ENCODE measurements at places on chromosomes 7 and 10. TPM values are rescaled to one million over a fixed set of nuclear protein-coding genes. Genes with fewer than 3 reads are reported as not detected.

Gene OR9A2
- not detected for total RNA-seq

- no peak for DNase-seq
Observed at GRCh38 chr7:23396222-23397015, 73.9 kb downstream of the IGF2BP3 start.

- DNase-seq = peak; percentile 42
Observed at GRCh38 chr7:111741811-111742240, 179.5 kb upstream of the IMMP2L start.

Gene ACSL5
- not detected for total RNA-seq

DNA sequence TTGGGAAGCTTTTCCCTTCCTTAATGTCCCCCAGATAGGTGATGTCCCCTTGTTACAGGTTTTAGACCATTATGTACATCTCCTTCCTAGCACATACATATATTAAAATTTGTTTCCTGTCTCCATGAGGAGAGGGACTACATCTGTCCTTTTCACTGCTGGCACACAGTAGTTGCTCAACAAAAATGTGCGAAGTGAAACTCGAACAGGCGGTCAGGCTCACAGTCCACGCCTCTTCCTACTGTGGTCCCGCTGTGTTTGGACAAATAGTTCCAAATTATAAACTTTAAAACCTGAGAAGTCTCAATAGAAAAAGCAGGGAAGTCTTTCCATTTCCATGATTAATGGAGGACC is 1.2 kb upstream of the HHEX start:
- DNase-seq = no peak

DNA sequence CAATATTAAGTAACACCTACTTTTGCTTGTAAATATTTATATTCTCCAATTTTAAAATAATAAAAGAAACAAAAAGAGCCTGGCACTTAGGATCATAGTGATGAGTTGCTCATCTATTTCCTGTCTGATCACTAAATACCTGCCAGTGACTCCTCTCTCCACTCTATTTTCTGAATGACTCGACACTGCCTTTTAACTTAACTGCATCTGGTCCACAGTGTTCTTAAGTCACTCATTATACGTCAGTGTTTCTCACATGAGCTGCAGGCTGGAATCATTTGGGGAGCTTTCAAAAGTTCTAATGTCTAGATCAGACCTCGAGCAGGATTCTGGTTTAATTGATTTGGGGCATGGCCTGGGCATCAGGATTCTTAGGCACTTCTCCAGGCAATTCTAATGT is 78.0 kb upstream of the AGBL3 start:
- DNase-seq = no peak

DNA sequence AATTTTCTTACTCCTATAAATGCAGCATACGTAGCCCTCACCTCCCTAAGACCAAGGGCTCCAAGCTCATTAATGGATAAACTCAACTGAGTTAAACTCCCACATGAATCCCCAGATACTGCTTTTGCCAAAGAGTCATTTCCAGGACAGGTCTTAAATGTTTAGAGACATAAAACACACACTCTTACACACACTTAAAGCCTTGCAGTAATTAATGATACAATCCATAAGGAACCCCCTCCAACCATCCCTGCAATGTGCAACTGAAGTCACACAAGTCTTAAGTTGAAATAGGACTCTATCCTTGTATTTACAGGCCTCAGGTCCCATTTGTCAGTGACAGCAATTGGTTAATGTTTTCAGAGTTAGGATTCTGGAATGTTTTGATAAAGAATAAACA is 194.1 kb downstream of the FANK1 start:
- no peak for DNase-seq

DNA sequence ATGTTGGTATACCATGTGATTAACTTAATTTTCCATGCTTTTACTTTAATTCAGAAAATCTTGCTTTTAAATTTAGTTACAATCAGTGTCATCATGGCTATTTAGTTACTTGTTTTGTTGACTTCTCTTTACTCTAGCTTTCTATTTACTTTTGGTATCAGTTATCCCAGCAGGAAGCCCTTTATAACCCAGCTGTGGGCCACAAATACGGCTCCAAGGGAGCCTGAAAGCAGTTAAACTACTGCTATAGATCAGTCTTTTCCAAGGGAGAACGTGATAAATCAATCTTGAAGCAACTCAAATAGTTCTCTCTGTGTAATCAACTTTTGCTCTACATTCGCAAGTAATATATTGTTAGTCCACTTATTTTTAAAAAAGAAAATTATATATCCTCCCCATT is 287.4 kb downstream of the CACNA2D1 start:
- DNase-seq = no peak

DNA sequence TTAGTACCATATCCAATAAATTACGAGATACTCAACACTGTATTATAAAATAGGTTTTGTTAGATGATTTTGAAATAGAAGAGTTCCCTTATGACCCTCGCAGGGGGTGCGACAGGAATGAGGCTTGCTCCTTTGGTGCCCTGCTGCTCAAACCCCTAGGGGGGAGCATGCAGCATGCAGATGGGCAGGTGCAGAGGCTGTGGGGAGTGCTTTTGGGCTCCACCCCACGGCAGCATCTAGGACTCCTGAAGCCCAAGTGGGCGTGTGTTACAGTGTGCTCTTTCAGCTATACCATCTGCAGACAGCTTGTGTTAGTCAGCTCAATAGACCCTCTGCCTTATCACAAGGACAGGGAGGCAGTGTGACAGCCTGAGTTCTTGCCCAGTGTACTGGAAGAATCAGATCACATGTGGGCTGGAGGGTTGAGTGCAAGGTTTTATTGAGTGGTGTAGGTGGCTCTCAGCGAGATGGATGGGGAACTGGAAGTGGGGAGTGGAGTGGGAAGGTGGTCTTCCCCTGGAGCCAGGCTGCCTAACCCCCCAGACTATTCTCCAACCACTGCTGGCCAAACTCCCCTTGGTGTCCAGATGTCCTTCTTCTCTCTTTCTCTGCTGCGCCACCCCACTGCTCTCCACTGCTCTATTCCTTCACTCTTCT is 3.1 kb upstream of the MRC1 start:
- DNase-seq = peak; percentile 53

Gene HMX2
- total RNA-seq = 0.07 TPM

DNA sequence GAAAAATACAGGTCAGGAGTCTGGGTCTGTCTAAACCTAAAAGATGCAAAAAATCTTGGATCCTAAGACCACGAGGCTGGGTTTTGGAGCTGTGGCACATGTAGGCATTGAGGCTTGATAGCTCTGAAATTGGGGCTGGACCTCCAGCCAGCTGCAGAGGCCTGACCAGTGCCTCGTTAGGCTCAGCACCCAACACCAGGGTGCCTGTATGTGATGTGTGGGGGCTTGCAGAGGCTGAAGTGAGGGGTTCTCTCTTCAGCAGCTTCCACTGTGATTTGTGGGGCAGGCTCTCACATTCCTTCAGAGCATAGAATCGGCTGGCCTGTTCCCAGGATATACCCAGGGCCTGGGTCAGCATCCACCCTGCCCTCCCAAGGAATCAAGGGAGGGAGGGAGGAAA is 247.8 kb downstream of the BUB3 start:
- DNase-seq = no peak

DNA sequence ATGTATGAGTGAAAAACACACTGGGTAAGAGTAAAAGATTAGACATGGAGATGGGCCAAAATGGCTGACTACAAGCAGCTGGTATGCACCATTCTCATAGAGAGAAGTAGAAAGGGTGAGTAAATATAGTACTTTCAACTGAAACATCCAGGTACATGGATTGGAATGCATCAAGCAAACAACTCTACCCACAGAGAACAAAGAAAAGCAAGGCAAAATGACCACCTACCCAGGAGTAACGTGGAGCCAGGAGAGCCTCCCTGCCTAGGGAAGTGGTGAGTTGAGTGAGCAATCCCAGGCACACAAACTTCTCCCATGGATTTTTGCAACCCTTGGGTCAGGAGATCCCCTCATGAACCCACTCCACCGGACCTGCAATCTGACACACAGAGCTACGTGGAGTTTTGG is 212.8 kb downstream of the PTN start:
- no peak for DNase-seq

GRCh38 chr7:55730197-55730596 is 132.4 kb downstream of the SEPTIN14 start:
- no peak for DNase-seq
